ENCODE measurements at places on chromosomes 7 and 10.

DNA sequence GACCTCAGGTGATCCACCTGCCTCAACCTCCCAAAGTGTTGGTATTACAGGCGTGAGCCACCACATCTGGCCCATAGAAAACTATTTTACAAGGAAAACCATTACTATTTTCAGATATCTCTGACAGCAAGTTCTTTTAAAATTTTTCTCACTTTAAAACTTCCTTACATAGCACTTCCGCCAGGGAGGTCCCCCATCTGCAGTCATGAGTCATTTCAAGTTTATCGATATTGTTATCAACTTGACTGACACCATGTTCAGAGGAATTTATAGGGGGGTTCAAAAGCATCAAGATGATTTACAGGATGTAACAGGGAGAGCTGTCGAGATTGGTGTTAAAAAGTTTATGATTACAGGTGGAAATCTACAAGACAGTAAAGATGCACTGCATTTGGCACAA is 88.8 kb downstream of the NRBF2 start:
- DNase-seq: no peak

- no peak for DNase-seq
Observed at GRCh38 chr10:130215151-130215930, 79.2 kb downstream of the GLRX3 start.

DNA sequence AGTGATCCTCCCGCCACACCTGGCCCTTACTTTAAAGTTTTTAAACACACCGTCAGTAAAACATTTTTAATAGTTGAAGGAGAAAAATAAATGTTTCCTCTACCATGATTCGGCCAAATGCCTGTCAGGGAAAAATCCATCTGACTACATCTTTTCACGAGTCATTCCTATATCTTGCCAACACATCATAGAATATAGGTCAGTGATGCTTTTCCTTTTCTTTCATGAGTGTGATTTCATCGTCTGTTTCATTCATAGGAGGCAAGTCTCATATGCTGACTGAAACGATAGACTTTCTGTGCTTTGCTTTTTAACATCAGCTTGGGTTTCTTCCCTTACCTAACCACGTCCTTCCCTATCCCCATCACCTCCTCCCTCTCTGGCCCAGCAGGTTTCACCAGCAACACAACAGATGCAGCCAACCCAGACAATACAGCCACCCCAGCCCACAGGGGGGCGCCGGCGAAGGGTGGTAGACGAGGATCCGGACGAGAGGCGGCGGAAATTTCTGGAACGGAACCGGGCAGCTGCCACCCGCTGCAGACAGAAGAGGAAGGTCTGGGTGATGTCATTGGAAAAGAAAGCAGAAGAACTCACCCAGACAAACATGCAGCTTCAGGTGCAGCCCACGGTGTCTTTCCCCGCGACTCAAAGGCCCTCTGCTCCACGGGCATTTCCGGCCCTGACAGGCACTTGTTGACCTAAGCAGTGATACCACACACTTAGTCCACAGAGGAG is 149.2 kb downstream of the TRIL start:
- DNase-seq: no peak

DNA sequence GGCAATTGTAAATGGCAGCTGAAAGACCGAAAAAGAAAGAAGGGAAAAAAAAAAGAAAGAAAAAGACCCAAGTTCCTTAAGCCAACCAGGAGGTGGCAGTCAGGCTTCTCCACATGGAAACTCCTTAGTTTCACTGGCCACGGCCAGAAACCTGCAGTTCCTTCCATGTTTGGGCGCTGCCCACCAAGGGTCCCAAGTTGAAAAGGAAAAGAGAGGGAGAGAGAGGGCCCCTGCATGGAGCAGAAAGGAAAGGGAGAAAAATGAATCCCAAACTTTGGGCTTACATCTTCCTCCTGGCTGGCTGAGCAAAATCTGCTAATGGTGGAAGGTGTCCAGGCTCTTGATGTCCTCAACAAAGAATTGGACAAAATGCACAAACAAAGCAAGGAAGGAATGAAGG is 31.8 kb upstream of the ABCA13 start:
- no peak for DNase-seq

- DNase-seq: no peak
Observed at GRCh38 chr10:15439341-15439842, 68.3 kb upstream of the FAM171A1 start.

DNA sequence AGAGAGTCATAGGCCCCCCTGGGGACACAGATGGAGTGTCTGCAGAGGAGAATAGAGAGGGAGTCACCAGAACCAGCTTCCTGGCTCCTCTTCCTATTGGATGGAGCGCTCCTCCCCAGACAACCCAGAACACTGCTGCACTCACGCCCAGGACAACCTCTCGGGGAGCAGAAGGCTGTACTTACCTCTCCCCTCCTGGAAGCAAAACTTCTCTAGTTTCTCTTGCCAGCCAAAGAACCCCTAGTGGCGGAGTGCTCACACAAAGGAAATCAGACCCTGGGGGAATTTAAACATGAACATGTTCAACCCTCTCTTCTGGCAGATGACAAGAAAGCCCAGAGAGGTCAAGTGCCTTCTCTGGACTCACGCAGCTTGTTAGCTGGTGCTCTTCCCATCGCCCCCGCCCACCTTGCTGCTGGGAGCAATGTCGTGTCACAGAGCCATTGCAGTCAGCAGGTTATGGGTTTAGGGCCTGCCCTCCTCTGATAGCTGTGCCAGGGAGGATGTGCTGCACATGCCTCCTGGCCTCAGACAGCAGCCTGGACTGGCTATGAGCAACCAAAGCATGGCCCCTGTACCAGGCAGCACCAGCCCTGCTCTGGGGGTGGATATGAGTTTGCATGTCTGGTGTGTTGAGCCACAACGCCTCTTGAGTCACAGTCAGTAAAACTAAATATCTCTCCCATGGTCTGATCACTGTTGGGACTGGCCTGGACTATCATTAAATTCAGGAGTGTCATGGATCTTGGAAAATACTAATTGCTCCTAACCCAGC is 84.4 kb downstream of the SLIT1 start:
- no peak for DNase-seq

DNA sequence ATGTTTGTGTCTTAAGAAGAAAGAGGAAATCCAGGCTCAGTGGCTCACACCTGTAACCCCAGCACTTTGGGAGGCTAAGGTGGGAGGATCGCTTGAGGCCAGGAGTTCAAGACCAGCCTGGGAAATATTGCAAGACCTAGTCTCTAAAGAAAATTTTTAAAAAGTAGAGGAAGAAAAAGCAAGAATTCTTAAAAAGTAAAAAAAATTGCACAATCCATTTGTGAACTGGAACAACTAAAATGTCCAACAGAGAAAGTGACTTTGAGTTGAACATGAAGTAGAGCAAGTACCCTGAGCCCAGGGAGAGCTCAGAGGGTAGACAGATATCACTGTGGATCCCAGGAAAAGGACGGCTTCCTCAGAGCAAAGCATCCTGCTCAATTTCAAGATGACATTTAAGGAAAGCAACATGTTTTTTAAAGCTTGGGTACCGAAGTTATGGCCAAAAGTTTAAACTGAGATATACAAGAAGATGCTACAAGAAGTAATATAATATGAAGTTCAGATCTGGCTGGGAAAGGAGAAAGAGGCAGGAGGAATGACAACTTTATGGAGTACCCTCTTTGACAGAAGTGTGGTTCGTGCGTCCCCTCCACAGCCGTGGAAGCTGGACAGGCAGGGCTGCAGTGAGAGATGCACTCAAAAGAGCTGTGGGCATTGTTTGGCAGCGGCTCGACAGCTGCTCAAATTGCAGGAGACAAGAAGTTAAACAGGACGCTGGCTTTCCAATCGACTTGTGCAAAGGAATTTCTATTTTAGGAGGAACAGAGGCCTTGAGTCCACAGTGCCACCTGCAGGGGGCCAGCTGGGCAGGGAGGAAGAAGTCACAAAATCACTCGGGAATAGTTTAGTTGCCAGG is 201.3 kb downstream of the JCAD start:
- DNase-seq: no peak

DNA sequence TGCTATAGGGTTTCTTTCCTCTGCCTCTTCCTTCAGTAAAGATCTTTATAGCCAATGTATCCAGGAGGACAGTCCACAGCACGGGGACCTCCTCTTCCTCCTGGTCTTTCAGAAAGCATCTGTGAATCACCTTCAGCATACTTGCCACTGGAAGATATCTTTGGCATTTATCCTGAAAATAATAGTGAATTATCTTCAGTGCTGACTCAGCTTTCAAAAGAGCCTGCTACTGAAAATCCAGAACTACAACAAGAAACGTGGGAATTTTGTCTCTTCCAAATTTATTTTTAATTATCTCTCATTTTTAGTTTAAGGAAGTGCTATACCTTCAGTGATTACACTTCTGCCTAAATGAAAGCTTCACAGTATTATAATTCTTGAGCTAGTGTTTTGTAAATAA is 7.6 kb upstream of the UNC5B start:
- DNase-seq: no peak

GRCh38 chr7:155983176-155983815 is 171.0 kb upstream of the SHH start:
- no peak for DNase-seq

GRCh38 chr10:42488416-42488815 is 150.0 kb downstream of the ZNF33B start:
- no peak for DNase-seq

GRCh38 chr7:99642027-99642426 is 25.3 kb downstream of the ZSCAN25 start:
- DNase-seq: no peak

- no peak for DNase-seq
Observed at GRCh38 chr10:97999066-97999922, 31.1 kb downstream of the CRTAC1 start.

GRCh38 chr10:99958302-99958701 is 51.4 kb downstream of the DNMBP start:
- DNase-seq: no peak

DNA sequence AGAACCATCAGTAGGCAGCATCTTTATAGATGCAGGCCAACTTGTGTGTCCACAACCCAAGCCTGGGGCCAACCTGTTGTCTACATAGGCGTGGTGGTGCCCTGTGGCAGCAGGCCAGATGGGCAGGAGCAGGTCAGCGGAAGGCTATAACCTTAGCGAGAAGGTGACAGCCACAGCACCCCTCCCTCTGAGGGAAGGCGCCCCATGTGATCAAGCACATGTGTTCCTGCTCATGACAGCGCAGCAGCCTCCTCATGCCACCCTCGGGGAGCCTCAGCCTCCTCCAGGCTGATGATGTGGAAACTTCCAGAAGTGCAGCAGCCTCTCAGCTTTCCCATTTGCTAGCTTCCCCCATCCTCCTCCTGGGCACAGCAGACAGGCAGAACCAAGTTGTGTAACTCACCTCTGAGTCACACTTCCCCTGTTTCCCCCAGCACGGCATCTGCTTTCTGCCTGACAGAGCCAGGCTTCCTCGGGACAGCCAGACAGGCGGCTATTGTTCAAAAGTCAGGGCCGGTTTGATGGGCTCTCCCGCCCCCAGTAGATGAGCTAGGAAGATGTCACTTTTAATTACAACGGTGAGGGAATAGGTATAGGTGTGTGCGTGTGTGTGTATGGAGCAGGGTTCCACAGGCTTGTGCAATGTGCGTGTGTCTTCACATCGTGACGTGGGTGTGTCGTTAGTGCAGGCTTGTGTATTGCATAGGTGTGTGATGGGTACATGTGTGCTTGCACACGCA is 312.0 kb upstream of the ZMIZ1 start:
- peak; percentile 10 for DNase-seq

DNA sequence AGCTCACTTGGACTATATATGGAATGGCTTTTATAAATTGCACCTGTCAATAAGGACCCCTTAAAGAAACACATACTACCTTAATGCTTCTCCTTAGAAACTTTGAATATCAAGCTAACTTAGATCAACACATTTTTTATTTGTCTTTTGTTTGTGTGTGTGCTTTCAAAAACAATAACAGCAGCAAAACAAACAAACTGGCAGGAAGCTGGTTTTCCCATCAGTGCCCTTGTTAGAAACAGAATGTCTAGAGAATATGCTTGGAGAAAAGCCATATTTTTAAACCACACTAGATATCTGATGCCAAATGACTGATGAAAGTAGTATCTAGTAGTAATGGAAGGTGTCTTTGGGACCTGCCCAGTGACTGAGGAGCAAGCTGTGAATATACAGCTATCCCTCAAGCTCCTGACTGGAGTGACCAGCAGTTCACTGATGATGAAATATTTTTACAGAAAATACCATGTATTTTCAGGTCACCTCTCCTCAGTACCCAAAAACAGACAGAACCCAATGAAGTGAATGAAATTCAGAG is 1.0 kb downstream of the PDE1C start:
- DNase-seq: no peak

DNA sequence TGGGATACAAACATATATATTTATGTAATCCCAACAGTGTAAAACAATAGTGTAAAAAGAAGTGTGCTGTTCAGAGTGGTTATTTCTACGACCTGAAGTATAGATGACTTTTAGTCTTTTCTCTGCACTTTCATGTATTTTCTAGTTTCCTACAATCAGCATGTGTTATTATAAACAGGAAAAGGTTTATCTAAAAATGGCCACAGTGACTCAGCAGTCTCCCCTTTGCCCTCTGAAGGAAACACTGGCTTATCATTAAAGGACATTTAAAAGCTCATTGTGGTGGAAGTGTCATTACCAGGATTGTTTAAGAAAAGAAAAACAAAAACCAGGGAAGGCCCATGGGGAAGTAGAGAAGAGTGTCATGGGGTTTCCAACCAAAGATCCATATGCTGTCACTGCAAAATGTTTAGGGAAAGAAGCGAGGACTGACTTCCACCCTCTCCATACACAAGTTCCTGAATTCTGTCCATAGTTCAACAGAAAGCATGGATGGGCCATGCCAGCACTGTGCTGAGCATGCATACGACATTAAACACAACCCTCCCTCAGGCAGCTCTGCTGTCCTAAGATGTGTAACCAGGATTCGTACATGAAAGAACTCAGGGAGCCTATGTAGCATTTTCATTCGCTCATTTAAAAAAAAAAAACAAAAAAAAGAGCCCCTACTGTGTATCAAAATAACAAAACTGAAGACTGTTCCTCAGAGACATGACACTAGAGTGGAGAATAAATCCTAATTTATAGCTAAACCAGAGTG is 10.2 kb downstream of the CYREN start:
- DNase-seq: peak; percentile 19

GRCh38 chr7:87933605-87933952 is 472 bp upstream of the ADAM22 start:
- DNase-seq: no peak

- DNase-seq: no peak
Observed at GRCh38 chr7:128807191-128807590, 15.4 kb downstream of the CCDC136 start.
